ENCODE measurements at places on chromosomes 13 and 19.

GRCh38 chr13:93416736-93417355, 190.2 kb downstream of the GPC6 start:
- DNase-seq: no peak

GRCh38 chr19:16366433-16367260, 42.0 kb downstream of the KLF2 start:
- DNase-seq: peak; percentile 67

GRCh38 chr19:51142119-51142518, at the start of gene SIGLEC7:
Gene SIGLEC7 (plus strand): TSS chr19:51142301. CDS start chr19:51142370, 69 bp downstream.
- no peak for DNase-seq

- DNase-seq: no peak
Measured at GRCh38 chr13:56066321-56066720, 1074.4 kb upstream of the PRR20A start.

DNA sequence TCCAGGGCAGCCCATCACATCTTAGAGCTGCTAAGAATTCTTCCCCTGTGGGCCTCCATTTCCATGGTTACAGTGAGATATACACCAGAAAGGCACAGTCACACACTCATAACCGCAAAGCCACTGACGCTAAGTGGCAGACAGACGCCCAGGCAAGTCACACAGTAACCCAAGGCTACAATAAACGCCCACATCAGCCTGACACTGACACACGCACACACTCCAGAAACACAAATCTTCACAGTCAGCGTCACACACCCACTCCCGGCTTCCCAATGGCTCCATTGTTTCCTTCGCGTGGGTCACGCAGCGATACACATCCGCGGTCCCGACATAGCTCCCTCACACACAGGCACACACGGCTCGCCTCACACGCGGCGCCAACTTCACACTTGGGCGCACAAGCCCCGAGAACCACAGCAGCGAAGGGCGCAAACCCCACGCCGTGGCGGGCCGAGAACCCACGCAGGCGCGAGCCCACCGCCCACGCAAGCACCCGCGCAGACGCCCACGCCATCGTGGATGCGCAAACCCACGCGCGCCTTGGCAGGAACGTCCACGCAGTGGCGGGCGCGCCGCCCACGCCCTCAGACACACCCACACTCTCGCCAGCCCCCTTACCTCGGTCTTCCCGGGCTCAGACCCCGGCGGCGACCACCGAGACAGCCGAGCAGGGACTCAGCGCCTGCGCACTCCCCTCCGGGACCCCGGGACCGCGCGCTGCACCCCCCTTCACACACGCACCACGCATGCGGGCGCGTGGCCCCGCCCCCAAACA, at the start of gene ZNF667:
TSS of gene ZNF667 (minus strand) at position 695 of the 778 bp plus-strand sequence. CDS start 14,975 bp downstream, outside the sequence.
- DNase-seq: peak; percentile 17

DNA sequence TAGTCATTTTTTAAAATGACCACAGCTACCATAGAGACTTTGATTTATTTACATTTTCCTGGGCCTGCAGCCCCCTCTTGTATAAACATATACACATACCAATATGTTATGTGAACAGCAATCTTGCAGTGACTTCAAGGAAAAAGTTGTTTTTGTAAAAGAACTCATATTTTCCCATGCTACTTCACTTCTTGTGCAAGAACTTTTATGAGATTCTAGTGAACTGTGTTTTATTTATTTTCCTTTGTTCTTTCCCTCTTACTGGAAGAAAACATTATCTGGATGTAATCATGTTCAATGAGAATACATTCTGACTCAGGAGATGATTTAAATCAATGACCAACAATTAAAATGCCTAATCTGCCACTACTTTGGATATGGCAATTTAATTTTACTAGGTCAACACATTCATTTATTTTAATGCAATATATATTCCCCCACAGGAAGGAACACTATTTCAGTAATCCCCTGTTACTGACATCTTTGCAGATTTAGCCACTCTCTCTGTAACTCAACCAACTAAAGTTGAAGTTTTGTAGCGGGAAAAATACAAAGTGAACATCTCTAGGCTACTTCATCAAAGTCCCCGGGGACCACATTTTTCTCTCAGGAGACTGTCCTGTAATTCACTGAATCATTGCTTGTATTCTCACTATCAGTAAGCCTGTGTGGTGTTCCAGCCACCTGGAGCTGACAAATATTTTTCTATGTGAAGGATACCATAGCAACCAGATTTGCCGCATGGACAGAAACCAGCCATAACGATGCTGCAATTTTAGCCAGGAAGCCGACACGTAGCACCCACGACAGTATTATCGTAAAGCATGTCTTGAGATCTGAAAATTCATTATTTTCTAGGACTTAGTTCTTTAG, 90.5 kb downstream of the STARD13 start:
- no peak for DNase-seq

- DNase-seq: no peak
Measured at GRCh38 chr13:50376895-50377575, 361.8 kb downstream of the KCNRG start.

GRCh38 chr13:112983428-112984196, 14.6 kb downstream of the MCF2L start:
- no peak for DNase-seq

GRCh38 chr13:26382366-26382765, 128.4 kb downstream of the CDK8 start:
- no peak for DNase-seq

DNA sequence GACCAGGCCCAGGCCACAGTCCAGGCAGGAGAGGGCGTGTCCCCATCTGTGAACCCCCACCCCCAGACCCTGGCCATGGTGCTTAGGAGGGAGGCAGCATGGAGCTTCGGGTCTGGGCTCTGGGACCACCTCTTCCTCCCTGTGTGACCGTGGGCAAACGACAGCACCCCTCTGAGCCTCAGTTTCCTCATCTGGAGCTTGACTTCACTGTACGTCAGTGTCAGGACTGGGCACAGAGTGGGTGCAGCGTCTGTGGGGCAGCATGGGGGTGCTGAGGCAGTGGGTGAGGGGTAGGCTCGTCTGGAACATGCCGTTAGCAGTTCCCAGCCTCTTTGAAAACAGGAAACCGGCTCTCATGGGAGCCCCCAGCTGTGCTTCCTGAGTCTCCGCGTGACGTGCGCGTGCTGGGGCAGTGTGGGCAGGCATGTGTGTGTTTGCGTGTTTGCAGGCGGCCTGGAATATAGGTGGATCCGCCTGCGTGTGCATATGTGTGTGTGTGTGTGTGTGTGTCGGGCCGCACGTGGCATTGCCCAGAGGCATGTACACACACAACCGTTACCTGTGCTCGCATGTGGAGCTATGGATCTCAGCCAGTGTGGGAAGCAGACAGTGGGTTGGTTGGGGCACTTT, 15.8 kb downstream of the ARRDC2 start:
- peak; percentile 78 for DNase-seq

GRCh38 chr13:66853564-66853963, 376.6 kb downstream of the PCDH9 start:
- DNase-seq: no peak

DNA sequence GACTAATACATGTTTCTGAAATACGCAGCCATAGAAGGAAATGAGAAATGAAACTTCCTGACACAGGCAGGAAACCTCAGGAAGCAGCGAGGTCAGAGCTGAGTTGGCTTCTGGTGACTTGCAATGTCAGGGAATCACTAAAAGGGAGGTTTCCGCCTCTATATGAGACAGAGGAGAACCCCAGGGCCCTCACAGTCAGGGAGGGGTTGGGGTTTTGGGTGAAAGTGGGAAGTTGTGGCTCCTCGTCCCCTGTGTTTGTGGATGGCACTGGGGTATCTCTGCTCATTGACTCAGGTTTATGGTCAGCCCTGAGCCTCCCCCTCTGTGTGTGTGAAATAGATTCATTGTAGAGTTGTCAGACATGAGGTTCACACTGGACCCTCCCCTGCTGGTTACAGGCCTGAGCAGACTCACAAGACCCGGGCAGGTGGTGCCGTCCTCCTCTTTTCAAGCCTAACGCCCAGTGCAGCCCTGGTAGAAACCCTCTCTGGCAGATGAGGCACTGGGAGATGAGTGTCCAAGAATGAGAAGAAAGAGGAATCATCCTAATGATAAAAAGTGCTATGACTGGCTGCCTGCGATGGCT, 5.5 kb upstream of the LILRA6 start:
- DNase-seq: peak; percentile 35

GRCh38 chr13:34065928-34066327, 248.0 kb downstream of the RFC3 start:
- no peak for DNase-seq

DNA sequence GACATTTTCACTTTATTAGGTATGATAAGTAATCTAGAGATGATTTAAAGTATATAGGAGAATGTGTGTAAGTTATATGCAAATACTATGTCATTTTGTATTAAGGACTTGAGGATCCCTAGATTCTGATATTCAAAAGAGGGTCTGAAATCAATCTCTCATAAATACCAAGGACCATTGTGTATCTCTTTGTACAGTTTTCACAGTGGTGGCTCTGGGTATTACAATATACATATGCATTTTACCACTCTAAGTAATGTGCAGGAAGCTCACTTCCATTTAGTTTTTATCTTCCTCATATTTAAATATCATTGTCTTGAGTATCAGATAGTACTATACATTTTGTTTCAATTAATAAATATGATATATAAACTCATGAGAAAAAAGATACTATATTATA, 862.6 kb upstream of the PCDH20 start:
- no peak for DNase-seq

DNA sequence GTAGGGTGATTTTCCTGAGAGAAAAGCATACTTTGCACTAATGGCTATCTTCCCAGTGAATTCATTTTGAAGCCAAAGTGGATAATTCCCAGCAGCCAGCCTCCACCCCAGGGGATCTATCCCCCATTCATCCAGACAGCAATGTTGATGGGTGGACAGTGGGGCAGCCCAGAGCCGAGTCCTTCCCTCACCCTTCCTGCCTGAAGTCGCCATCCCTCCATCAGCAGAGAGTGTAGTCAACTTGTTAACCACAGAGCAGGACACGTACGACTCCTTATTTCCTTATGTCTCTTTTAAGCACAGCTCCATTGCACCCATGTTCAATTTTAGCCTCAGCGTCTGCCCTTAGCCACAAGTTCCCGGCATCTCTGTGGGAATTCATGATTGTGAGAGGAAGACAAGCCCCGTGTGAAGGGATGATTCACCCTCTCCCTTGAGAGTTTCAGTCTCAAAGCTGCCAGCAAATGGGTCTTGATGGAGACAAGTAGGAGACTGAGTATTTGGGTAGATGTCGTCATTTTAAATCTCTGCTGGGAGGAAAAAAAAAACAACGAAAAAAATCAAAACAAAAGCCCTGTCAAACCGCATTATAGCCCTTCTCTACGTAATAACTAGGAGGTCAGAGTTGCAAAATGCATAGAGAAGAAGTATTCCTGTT, 58.3 kb upstream of the MEDAG start:
- DNase-seq: no peak

- no peak for DNase-seq
Measured at GRCh38 chr19:35031072-35031881, 1.0 kb downstream of the SCN1B start.

- no peak for DNase-seq
Measured at GRCh38 chr19:6055013-6055795, 55.1 kb downstream of the RFX2 start.

GRCh38 chr19:3098141-3098514, 4.0 kb downstream of the GNA11 start:
- DNase-seq: no peak

GRCh38 chr13:110575322-110576069, 14.0 kb upstream of the RAB20 start:
- no peak for DNase-seq

DNA sequence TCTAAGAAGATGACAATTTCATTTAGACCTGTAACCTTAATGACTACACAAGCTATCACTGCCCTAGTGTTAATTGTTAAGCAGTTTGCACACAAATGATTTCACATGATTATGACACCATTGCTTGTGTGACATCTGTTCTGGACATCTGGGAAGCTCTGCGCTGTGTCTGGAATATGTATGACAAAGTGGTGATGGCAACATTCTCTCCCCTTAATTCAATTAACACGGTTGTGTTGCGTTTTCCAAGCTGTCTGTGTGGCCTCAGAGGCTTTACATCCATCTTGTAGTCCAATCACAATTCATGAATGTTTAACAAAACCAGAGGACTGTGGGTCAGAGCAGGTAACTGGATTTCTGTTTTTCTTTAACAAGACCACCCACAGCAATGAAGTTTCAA, 204.4 kb downstream of the COG6 start:
- no peak for DNase-seq

DNA sequence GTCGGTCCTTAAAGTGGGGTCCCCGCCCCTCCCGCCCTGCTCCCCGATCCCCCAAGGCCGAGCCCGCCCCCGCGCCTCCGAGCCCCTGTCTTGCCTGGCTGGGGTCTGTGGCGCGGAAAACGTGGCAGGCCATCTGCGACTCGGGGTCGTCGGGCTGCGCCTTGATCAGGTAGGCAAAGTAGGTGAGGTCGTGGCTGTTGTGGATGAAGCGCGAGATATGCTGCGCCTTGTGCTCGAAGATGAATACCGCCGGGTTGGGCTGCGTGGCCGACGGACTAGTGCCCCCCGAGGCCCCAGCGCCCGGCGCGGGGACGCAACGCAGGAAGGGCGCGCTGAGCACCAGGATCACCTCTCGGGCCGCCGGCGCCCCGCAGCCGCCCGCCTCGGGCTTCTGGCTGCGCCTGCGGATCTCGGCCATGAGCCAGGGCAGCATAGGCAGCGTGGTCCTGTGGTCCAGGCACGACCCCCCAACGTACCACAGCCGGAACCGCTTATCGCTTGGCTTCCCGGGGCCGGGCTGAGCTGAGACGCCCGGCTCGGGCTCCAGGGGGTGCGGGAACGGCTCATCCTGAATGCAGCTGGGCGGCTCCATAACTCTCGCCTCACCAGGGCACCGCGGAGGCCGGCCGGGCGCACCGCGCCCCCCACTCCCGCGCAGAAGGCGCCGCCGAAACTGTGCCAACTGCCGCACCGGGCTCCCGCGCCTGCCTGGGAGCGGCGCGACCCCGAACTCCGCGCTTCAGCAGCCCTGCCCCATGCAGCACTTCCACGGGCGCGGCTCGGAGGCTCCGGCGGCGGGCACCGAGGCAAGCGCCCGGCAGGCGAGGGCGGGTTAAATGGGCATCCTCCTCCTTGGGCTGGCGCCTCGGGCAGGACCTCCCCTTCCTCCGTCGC, 546 bp downstream of the TBC1D4 start:
- no peak for DNase-seq

- DNase-seq: no peak
Measured at GRCh38 chr13:103762523-103762922, 696.3 kb upstream of the SLC10A2 start.

- no peak for DNase-seq
Measured at GRCh38 chr13:110723598-110723997, 10.1 kb downstream of the ING1 start.

DNA sequence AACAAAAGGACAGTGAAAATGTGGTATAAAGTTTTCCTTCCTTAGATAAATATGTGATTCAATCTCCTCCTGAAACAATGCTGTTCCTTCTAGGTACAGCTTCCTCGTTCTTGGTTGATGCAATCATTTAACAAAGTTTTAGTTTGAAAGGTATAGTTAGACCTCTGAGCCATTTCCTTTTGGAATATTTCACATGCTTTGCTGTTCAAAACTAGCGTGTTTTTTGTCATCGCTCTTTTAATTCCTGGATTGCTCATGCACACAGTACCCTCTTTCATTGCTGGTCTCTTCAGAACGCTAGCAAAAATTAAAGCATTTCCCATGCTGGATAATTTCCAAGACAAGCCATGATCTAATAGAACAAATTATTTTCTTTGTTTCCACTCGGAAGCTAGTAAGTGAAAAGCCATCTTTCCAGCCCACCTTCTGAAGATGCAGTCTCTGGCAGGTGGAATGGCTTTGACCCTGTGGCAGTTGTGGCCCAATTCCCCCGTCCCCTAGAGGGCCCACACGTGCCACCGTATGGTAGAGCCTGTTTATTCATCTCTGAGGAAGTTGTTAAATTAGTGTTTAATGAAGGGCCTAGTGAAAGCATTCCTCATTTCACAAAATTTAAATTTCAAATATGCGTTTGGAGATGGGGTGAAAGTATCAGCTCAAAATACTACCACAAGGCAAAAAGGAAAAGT, 1040.6 kb upstream of the SLC10A2 start:
- DNase-seq: no peak
